DMS 273 treated with DMSO at 0.1 percent for 48 hours (cell line): ENCODE measurements at places on chromosomes 7 and 10.

DNA sequence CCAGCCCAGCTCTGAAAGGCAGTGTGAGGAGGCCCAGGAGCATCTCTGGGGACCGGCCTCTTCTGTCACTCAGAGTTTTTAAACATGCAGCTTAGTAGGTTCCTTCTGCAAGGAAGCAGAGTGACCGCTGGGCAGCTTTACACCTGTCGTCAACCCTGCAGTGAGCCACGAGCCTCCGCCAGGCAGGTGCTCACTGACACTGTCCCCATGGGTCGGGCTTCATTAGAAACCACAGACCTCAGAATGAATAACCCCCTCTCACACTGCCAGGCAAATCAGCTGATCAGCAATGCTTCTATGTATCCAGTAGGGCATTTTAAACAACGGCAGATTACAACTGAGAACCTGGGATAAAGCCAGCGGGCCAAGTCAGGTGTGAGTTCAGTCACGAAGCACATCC lies 106.1 kb downstream of the MAD1L1 start:
- no peak for DNase-seq

DNA sequence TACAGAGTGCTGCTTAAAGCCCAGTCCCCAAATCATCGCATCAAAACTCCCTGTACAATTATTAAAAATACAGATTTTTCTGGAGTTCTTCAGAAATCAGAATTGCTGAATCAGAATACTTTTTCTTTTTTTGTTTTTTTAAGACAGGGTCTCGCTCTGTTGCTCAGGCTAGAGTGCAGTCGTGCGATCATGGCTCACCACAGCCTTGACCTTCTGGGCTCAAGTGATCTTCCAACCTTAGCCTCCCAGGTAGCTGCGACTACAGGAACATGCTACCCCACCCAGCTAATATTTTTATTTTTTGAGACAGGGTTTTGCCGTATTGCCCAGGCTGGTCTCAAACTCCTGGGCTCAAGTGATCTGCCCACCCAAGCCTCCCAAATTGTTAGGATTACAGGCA lies 3.9 kb downstream of the BBIP1 start:
- no peak for DNase-seq

- DNase-seq = no peak
Measured at GRCh38 chr10:124267231-124267885, 151.4 kb downstream of the OAT start.

DNA sequence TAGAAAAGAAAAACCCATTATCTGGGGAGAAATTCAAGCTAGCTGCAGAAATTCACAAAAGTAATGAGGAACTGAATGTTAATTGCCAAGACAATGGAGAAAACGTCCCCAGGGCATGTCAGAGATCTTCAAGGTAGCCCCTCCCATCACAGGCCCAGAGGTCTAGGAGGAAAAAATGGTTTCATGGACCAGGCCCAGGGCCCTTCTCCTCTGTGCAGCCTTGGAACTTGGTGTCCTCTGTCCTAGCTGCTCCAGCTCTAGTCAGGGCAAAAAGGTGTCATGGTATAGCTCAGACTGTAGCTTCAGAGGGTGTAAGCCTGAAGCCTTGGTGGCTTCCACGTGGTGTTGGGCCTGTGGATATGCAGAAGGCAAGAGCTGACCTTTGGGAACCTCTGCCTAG lies 411.8 kb downstream of the ADRA2A start:
- DNase-seq = no peak

DNA sequence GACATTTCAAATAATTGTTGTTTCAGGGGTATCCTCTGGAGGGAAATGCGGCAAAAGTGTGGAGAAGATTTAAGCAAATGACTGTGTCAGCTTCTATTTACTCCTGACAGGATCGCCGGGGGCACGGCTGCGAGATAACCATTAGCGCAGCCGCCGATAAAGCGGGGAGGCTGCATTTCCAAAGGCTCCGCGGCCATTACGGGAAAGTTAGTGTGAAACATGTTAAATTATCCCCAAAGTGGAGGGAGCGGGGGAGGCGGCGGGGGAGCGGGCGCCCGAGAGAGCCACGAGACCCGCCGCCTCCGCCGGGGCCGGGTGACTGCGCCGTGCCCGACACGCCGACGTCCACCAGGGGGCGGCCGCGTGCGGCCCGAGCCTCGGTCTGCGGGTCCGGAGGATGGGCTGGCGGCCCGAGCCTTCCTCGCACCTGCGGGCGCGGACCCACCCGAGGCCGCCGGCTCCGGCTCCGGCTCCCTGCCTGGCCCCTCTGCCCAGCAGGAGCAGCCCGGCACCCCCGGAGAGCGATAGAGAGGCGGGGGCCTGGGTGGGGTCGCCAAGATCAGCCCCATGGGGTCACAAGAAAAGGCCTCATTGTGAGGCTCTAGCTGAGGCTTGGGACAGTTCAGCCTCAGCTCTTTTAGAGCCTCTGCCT lies 74.4 kb upstream of the PAX2 start:
- no peak for DNase-seq

DNA sequence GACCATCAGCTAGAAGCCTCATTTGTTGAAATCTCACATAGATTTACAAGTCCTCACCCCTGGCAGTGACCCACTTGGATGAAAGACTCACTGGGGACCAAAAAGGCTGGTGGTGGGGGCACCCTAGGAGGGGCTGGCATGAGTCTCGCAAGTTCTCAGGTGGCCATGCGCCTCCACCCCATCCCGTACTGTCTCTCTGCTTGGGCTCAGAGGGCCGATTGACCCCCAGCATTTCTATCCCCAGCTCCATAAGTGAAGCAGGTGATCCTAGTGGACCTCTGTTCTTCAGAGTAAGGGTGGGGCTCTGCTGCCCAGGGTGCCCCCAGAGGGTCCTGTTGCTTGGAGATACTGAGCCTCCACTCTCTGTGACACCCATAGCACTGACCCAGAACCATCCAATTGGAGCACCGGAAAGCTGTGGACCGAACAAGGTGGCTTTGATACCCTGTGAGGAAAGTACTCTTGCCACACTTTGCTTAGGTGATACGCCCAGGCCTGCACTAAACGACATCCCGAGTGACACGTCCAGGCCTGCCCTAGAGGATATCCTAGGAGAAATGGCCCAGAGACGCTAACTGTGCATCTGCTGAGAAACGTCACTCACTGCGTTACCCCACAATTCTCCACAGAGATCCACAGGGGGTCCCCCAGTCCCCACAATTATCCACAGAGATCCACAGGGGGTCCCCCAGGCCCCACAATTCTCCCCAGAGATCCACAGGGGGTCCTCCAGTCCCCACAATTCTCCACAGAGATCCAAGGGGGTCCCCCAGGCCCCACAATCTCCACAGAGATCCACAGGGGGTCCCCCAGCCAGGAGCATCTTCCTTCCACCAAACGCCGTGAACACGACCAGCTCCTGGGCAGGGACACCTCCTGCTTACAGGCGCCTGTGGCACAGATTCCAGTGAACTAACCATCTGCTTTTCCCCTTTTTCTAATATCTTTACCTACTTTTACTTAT lies 262.9 kb downstream of the PTPRN2 start:
- DNase-seq = no peak

GRCh38 chr7:37304921-37305320 lies 143.7 kb downstream of the ELMO1 start:
- DNase-seq = no peak

DNA sequence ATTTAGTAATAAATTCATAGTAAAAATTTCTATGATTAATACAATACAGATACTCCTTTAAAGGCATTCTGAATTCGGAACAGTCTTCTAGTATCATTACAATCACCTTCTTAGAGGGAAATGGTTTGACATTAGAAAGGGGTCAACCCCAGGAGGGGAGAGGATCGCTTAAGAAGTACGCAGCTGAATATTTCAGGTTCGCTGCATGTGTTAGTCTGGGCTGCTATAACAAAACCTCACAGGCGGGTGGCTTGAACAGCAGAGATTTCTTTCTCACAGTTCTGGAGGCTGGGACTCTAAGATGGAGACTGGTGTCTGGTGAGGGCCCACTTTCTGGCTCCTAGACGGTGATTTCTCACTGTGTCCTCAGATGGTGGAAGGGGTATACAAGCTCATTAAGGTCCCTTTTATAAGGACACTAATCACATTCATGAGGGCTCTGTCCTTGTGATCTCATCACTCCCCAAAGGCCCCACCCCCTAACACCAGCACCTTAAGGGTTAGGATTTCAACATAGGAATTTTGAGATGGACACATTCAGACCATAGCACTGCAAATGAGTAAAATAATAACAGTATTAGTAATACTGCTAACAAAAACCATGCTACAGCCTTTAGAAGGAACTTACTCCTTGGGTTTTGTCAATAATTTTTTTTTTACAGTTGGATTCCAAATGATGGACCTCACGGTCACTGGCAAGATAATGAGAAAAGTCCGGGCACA lies 34.0 kb downstream of the GNA12 start:
- no peak for DNase-seq

DNA sequence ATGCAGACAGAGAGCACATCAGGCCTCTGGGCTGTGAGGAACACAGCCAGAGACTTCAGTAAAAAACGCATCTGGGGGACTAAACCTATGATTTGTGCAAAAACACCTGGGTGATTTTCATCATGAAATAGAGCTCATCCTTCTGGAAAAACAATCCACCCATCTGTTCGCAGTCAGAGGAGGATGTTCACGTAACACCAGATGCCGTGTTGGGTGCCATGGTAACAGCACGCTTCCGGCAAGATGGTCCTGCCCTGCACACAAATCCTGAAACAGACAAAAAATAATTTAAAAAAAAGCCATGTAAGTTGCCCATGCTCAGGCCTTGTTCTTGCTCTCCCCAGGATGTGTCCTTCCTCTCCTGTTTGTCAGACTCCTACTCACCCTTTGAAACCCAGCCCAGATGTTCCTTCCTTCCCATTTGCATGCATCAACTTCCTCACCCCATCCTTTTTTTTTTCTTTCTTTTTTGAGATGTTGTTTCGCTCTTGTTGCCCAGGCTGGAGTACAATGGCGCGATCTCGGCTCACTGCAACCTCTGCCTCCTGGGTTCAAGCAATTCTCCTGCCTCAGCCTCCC lies 28.3 kb upstream of the GNA12 start:
- DNase-seq = no peak

- DNase-seq = no peak
Measured at GRCh38 chr7:138992052-138992531, 10.9 kb upstream of the KIAA1549 start.

- no peak for DNase-seq
Measured at GRCh38 chr7:66301249-66301648, 96.1 kb downstream of the TPST1 start.

DNA sequence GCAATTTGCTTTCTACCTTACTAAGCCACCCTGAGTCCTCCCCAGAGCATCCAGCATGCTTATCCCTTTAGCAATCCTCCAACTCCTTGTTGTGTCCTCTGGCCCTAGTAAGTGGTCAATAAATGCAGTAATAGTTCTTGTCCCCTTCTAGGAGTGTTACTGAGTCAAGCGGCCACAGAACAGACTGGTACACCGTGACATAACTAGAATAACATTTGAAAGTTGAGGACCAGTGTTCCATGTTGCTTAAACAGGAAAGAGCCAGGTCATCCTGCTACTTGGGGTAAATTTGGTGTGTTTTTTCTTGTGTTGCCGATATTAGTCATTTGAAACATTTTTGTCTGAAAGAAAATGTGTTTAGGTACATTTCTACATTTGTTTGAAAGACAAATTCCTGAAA lies 4.8 kb upstream of the CDK6 start:
- DNase-seq = no peak

- no peak for DNase-seq
Measured at GRCh38 chr10:122285506-122286444, 14.7 kb downstream of the BTBD16 start.

GRCh38 chr10:33681595-33681994 lies 347.1 kb upstream of the NRP1 start:
- no peak for DNase-seq

- DNase-seq = no peak
Measured at GRCh38 chr7:105999256-105999655, 36.2 kb downstream of the CDHR3 start.

DNA sequence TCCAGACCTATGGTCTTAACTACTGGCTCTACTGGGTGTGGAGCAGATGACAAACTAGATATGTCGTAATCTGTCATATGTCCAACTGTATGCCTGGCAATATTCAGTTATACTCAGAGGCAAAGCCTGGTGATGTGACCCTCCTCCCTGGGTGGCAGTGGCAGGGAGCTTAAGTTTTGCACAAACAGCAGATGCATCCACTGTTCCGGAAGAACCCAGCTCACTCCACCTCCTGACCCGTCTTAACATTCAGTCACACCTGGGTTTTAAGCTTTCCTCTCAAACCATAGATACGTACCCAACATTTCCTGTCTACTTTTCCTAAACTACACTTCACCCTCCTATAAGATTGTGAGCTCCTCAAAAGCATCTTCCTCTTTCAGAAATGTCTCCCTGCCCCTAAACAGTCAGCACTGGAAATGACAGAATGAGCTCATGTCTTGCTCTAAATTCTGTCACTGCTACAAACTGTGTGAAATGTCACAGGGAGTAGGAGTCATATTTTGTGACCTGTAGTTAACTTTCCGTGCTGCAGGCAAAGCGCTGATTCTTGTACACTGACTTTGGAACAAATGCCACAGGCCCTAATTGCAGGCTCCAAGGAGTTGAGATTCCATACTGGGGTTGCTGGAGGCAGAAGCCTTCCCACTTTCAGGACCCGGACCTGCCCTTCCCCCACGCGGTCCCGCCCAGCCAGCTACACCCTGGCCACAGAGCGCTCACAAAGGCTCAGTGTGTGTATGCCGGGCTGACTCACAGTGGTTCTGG lies 23.9 kb downstream of the SCD start:
- no peak for DNase-seq

DNA sequence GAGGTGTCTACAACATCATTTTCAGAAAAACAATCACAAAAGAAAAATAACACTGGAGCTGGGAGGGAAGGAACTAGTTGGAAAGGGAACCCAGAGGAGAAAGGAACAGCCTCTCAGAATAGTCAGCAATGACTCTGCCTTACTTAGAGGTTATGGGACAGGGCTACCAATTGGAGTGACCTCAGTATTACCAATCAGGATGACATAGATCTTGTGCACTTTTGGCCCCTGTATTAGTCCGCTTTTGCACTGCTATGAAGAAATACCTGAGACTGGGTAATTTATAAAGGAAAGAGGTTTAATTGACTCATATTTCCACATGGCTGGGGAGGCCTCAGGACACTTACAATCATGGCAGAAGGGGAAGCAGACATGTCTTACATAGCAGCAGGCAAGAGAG lies 99.7 kb upstream of the SDK1 start:
- DNase-seq = no peak

DNA sequence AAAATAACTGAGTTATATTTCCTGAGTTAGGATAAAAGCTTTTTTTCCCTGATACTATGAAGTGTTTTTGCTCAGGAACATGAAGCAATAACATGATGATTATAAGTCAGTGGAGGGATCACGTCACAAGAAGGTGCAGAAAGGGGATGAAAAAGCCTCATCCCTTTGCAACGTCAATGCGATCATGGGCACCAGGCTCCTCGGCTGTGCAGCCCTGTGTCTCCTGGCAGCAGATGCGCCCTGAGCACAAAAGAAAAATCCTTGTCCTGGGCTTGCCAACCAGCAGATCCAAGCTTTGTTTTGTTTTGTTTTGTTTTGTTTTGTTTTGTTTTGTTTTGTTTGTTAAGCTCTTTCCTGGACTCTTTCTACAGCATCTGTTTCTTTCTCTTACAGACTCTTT lies 103.5 kb upstream of the PRSS1 start:
- no peak for DNase-seq

- DNase-seq = peak; percentile 66
Measured at GRCh38 chr7:40827222-40828085, 692.6 kb downstream of the SUGCT start.
